HCEC 1CT (cell line): ENCODE measurements at places on chromosomes 6 and 20.
A peak's percentile ranks its signal among the peaks of the same experiment; 100 is the strongest.

GRCh38 chr6:142443102-142443501 lies 141.3 kb downstream of the ADGRG6 start:
- no peak for DNase-seq

DNA sequence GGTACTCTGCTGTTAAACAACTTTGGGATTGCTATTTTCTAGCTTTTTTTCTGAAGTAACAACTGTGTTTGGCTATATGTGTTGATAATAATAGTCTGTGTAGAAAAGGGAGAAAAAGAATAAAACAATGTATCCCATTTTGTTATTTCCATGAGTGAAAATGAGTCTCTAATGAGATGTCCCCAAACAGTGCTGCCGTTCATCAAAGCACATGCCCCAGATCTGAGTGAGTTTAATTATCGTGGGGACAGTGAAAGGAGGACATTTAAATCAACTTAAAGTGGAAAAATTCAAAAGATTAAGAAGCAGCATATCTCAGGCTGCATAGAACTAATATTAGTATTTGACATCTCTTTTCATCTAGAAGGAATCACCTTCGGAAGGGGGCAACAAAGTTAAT lies 59.6 kb downstream of the NCOA7 start:
- no peak for DNase-seq

DNA sequence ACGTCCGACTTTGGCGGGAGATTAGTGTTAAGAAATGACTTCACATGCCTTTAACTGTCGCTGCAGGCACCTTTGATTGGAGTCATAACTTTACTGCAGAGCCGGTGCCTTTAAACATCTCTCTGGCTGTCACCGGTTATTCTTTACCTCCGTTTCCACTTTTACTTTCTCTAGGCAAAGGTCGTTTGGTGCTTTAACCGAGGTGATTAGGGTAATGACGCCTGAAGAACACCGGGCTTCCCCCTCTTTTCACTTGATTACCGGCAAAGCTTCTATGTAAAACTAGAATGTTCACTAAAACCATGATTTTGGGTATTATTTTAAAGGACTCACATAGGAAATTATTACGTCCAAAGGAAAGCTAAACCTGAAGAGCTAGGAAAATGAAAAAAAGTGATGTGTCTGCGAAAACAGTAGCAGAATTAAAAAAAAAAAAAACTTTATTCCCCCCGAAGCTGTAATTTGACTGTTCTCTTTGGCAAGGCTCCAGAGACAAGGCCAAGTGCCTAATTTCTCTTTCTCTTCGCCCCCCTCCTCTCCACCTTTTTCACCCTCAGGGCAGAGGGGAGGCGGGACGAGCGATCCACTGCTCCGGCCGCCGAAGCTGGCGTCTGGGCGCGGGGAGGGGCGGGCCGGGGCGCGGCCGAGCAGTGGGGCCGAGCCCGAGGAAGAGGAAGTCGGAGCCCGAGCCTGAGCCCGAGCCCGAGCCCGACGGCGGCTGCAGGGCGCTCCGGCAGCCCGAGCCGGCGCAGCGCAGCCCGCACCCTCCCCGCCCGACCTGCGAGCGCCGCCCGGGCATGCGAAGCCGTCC lies at the start of gene PLEKHG1:
PLEKHG1 (plus strand) TSS at position 687 of the 811 bp plus-strand sequence. CDS start 133,797 bp downstream, outside the sequence.
- DNase-seq, result no peak

DNA sequence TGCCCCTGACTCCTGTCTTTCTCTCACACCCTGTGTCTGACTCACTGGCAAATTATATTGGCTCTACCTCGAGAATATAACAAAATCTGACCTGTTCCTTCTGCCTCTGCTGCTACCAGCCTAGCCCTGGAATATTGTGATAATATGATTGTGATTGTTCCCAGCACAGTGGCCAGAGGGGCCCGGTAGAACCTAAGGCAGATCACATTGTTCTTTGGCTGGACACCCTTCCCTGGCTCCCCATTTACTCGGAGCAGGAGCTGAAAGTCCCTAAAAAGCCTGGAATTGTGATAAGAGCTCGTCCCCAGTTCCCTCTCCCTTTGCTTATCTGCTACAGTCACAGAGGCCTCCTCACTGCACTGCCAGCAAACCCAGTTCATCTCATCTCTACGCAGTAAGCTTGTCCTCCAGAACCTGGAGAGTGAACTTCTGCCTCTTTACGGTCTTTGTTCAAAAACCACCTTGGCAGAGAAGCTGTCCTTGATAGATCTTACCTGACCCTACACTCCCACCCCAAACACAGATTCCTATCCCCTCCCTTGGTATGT lies 21.8 kb downstream of the SERPINB6 start:
- DNase-seq, result no peak

- DNase-seq, result no peak
These were observed 84.6 kb upstream of the EZR start for GRCh38 chr6:158903801-158904200.

GRCh38 chr6:57221191-57221935 lies 744 bp downstream of the RAB23 start:
- DNase-seq, result peak; percentile 77

GRCh38 chr6:113120224-113120581 lies 736.9 kb upstream of the MARCKS start:
- DNase-seq, result peak; percentile 96

GRCh38 chr20:51091406-51092195 lies 68.7 kb upstream of the KCNG1 start:
- no peak for DNase-seq

GRCh38 chr6:149176971-149177667 lies 140.4 kb upstream of the TAB2 start:
- no peak for DNase-seq

DNA sequence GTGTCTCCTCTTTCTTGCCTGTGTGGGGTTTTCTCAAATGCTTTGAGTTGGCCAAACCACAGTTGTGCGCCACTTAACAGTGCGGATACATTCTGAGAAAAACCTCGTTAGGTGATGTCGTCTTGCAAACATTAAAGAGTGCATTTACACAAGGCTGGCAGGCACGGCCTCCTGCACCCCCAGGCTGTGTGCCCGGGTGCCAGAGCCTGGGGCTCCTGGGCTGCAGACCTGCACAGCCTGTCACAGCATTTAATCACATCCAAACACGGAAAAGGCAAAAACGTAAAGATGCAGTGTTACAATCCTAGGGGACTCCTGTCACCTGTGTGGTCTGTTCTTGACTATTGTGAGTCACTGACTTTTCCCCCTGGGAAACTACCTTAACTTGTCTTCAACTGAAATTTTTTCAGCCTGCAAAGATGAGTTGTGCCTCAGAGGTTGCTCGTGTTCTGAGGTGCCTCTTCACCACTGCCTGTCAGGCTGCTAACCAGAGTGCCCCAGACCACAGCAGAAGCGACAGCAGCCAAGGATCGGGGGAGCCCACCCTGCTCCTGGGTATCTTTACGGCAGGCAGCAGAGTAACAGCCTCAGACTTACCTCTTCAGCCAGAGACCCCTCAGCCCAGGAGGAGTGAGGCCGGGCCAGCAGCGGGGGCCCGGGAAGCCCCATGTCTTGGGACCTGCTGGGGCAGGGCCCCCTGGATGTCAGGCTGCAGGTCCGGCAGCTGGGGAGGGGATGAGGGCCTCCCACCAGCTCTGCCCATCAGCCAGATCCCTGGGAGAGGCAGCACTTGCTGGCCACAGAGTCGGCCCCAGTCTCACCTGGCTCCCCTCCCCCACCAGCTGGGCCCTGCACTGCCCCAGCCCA lies 683 bp upstream of the C20orf204 start:
- no peak for DNase-seq

- DNase-seq, result no peak
These were observed 41.5 kb upstream of the EPB41L1 start for GRCh38 chr20:36113036-36113435.

- DNase-seq, result no peak
These were observed 234.9 kb downstream of the ERMARD start for GRCh38 chr6:169986171-169986847.

GRCh38 chr20:45911486-45912343 lies at the start of gene PLTP:
Gene PLTP, minus strand, starts transcription at chr20:45912155. Its CDS starts 703 bp downstream, at chr20:45911452.
- peak; percentile 23 for DNase-seq

GRCh38 chr6:151498327-151498726 lies 4.5 kb downstream of the CCDC170 start:
- DNase-seq, result no peak

DNA sequence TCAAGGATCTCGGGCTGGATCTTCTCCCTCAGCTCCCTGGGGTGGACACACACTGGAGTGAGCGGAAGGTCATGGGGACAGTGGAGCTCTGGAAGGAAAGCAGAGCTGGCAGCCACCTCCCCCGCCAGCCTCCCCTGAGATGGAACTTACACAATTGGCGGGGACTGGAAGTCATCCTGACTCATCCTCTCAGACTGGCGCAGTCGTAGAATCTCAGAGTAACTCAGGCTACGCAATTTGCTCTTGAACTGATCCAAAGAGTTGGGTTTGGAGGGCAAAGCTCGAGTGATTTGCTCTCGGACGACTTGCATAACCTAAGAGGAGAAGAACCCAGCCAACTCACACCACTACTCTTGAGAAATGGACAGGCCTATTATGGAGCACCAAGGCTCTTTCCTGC lies 34.8 kb downstream of the ELMO2 start:
- DNase-seq, result no peak

- no peak for DNase-seq
These were observed at the start of gene DEF6 for GRCh38 chr6:35297601-35298481. Gene DEF6, plus strand, starts transcription at chr6:35297818. Its CDS starts 39 bp downstream, at chr6:35297857.

DNA sequence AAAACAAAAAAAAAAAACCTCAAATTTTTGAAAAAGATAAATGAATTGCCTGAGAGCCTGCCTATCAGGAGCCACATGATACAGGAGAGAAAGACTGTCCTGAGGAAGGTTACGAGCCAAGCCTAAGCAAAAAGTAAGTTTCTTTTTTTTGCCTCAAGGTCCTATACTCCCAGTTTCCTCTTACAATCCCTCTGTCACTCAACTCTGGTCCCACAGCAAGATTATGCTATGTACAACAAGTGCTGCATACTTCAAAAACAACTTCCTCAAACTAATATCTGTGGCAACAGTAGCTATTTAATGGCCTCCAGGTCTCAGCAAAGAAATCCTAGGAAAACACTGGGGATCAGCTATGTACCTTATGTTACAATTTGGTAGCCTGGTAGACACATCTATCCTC lies 46.8 kb downstream of the PLN start:
- no peak for DNase-seq

GRCh38 chr20:45841407-45842129 lies 8.0 kb downstream of the SNX21 start:
- DNase-seq, result no peak

DNA sequence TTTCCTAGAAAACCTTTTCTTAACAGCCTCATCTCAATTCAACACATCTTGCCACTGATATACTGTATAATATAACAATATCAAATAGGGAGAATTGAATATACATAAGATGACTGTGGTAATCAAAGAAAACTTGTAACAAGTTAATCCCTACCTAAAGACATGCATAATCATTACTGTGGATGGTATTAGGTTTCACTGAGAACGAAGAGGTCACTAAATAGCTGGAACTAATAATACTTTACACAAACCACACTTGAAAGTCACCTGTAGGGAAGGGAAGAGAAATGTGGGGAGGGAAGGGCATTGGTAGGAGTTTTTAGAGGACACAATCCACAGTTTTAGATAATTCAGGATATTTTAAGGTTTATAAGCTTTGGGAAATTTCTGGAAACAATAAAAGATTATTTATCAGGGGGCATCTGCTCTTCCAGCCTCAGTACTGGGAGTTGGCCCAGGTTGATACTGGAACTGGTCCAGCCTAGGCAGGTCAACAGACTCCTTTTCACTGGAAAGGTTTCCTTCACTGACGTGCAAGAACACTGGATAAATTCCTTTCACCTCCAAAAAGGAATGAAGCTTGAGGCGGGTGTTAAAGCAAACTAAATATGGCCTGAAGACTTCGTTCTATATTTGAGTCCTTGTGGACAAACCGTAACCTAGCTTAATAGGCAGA lies 44.0 kb downstream of the MAP7 start:
- no peak for DNase-seq

DNA sequence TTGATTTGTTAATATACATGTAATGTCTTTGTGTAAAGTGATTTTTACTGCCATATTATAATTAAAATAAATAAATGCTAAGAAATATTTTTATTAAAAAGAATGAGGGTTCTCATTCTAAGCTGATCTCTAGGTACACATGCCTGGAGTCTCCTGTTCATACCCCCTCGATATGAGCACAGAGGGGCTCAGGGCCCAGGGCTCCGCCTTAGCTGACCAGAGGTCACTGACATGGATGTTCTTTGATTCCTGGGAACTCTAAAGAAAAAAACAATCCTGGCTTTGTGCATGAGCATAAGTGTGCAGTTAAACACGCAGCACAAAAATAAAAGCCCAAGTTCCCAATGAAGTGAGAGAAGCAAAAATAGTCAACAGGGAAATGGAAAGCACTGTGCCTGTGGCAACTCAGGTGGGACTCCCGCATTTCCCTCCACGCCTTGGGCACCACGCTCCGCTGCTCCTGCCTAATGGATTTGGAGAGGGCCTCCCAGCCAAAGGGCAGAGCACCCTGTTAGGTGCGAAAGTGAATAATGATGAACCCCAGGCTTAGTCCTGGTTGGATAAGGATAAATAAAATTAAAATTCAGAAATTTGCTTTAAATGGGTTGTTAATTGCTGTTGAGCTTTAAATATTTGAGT lies 33.3 kb upstream of the QKI start:
- DNase-seq, result no peak

DNA sequence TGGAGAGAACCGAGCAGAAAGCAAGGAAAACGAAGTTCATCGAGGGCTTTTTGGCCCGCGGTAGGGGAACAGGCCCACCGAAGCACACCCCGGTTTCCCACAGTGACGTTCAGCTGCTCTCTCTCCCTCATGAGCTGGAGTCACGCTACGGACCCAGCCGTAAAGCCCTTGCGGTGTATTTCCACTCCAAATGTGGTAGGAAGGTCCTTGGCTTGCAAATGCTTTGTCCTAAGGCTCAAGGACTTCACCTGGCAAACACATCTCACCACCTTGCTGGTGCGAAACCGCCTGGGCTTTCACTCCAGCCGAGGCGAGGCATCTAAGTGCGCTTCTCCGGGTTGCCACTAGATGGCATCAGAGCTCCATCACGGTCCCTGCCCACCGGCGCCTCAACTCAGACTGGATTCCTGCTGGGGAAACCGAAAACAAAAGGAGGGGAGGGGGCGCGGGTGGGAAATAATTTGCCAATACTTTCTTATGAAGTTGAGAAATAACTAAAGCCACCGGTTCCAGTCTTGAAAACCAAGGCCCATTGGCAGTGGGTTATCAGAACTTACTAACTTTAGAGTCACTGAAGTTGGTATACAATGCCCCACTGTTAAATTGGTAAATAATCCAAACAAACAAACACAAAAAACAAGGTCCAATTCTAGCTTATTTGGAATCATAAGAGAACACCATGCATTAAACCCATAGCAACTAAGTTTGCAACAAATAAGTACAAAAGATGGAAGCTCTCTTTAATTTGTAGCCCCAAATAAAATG lies 13.4 kb upstream of the FOXC1 start:
- peak; percentile 44 for DNase-seq

DNA sequence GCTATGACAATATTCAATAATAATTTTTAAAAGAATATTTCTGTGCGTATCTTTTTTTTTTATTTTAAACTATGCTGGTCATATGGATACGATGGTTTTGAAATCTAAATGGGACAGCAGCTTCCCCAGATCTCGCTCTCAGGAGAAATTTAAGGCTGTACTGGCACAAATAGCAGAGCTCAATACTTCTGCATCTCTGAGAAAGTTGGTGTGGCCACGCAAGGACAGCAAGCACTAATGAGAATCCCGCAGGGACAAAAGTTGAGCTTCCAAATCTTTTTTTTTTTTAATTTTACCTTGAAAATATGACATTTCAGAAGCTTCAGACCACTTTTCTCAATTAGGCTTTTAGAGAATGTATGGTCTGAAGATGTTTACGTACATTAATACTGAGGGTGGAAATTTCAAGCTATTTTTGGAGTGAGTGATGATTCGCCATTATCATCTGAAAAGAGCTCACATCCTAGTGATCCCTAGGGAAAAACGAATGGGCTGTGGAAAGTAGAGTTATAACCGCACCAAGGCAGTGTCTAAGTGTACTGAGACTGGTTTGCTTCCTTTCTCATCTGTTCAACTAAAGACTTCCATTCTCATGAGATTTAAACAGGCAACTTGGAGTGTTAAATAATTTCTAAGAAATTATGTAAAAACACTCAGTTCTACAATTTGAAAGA lies 840.0 kb downstream of the C6orf118 start:
- no peak for DNase-seq
